ENCODE measurements at places on chromosomes 2 and 18.

- DNase-seq = no peak
Measured at GRCh38 chr2:159065313-159065712, 96.9 kb downstream of the TANC1 start.

- DNase-seq = no peak
Measured at GRCh38 chr2:33242845-33243244, 233.6 kb upstream of the RASGRP3 start.

GRCh38 chr18:79438898-79439627, 43.3 kb downstream of the NFATC1 start:
- no peak for DNase-seq

DNA sequence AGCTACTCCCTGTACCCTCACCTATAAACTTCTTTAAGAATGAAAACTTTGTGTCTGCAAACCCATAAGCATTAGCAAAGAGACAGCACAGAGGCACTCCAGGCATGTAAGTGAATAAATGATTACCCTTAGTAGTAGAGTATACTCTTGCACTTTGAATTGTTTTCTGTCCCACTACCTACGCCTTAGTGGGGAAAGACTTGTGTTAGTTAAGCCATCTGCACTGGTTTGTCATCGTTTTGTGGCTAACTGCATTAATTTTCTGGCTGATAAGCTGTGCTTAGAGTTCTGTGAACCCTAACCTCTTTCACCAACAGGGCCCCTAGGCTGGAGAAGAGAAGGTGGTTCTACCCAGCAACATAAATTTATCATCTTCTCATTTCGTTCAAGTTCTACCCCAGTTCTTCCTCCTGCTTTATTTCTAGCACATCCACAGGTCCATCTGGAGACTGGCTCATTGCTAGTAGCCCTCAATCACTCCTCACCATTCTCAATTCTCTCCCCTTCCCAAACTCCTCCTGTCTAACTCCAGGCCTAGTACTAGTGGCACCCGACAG, 710 bp downstream of the LMAN2L start:
- DNase-seq = no peak

GRCh38 chr2:226694149-226694548, 105.5 kb downstream of the IRS1 start:
- no peak for DNase-seq

- DNase-seq = no peak
Measured at GRCh38 chr18:35641916-35642315, 60.4 kb downstream of the GALNT1 start.

DNA sequence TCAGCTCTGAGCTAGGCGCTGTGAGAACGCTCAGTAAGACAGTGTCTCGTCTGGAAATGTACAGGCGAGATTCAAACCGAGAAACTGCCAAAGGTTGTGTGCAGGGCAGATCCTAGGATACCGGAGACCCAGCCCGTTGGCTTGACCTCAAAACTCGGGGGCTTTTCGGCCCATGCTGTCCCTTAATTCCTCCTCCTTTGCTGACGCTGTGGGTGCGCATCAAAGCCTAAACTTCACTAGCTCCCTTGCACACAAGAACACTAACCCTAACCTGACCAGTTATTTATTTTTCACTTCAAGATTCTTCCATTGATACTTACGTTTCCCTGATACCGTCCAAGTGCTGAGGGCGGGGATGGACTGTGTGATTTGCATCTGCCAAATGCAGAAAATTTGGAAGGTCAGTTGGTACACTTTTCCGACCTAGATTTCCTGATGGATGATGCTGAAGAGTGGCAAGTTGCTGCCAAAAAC, 1.0 kb upstream of the AAK1 start:
- DNase-seq = no peak

- DNase-seq = no peak
Measured at GRCh38 chr2:119202610-119203310, 20.9 kb upstream of the STEAP3 start.

DNA sequence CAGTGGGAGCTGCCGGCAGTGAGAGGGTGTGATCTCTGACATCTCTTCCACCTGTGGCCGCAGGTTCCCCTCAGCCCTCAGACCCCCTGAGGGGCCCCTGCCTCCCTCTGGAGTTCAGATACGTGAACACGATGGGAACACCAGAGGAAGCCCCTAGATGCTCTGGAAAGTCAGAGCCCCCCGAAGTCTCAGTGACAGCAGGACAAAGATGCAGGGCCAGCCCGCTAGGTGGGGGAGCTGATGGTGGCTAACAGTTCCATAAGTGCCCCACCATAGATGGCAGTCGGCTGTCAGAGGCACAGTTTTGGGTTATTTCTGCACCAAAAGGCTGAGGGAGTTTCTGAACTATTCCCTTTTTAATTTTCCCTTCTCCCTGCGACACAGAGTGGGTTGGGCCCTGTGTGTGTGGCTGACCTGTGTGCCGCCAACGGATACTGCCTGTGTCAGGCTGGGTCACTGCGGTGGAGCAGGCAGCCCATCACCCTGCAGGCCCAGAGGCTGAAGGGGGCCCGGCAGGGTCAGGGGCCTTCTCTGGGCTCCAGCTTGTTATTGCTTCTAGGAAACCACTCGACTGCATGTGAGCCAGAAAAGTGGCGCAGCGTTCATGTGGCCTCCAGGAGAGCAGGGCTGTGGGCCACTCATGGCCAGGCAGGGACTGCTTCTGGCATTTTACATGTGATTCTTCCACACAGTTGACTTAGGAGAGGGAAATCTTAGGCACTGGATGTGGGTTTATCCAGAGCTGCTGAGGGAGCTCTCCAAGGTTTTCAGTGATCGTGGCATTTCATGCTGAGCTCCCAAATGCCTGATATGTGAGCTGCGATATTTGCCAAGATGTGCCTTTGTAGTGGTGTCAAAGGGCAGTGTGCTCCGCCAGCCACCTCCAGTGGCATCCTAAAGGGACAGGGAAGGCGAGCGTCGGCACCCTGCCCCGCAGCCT, 225.1 kb downstream of the SH3RF3 start:
- no peak for DNase-seq

Measured in stimulated activated CD4-positive, alpha-beta T cell treated with anti-CD3 and anti-CD28 coated beads, TNF-alpha, amount 100 ng/mL, for 1 hour (primary cell).